ENCODE measurements at places on chromosomes 11 and 22.

DNA sequence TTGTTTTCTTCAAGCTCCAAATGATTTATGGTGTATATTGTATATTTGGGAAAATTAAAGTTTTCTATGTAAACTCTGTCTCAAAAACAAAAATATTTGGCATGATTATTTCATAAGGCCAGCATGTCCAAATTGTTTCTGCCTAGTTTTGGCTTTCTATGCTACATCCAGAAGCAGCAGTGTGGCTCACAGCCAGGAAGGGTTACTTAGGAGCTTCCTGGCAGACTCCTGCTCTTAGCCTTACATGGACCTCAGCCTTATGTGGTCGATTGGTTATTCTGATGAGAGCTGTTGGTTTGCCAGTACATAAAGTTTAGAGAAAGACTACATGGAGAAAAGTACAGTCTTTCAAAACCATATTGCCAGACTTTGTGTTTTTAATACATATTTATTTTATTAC, 297.7 kb upstream of the FAT3 start:
- no peak for DNase-seq

GRCh38 chr22:30143265-30143664, 63.0 kb downstream of the HORMAD2 start:
- DNase-seq, result no peak

DNA sequence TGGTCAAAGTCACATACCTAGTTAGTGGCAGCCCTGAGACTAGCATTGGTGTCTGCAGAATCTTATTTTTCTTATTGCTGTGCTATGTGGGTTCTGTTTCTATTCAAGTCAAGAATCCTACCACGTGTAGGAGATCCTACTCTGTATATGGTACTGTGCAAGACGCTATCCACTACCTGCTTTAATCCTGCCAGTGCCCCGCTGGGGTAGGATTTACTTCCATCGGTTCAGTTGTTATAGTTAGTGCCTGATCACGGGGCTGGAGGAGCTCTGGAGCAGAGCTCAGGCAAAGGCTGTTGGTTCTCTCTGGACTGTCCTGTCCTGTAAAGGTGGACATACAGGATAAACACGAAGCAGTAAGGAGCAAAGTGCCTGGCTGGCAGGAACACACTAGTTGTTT, 167.9 kb downstream of the NTM start:
- DNase-seq, result no peak

DNA sequence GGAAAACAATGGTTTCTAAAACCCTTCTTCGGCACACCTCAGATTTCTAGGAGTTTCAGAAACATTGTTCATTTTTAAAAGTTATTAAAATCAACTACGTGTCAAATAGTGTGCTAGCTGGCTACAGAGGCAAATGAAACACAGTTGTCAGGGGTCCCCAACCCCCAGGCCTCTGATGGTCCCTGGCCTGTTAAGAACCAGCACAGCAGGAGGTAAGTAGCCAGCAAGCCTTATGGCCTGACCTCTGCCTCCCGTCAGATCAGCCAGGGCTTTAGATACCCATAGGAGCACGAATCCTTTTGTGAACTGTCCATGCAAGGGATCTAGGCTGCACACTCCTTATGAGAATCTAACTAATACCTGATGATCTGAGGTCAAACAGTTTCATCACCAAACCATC, 648.2 kb downstream of the FAM181B start:
- no peak for DNase-seq

- DNase-seq, result no peak
Observed at GRCh38 chr22:47372111-47372581, 609.7 kb downstream of the TBC1D22A start.

DNA sequence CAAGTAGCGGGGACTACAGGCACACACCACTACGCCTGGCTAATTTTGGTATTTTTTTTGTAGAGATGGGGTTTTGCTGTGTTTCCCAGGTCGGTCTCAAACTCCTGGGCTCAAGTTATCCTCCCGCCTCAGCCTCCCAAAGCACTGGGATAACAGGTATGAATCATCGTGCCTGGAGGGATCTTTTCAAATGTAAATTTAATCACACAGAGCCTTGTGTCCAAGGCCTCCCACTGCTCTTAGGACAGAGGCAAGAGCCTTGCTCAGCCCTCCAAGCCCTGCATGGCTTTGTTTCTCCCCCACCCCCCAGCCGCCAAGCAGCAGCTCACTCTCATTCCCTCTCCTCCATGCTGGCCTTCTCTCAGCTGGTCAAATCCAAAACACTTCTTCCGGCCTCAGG, 75.3 kb upstream of the CREB3L1 start:
- no peak for DNase-seq

DNA sequence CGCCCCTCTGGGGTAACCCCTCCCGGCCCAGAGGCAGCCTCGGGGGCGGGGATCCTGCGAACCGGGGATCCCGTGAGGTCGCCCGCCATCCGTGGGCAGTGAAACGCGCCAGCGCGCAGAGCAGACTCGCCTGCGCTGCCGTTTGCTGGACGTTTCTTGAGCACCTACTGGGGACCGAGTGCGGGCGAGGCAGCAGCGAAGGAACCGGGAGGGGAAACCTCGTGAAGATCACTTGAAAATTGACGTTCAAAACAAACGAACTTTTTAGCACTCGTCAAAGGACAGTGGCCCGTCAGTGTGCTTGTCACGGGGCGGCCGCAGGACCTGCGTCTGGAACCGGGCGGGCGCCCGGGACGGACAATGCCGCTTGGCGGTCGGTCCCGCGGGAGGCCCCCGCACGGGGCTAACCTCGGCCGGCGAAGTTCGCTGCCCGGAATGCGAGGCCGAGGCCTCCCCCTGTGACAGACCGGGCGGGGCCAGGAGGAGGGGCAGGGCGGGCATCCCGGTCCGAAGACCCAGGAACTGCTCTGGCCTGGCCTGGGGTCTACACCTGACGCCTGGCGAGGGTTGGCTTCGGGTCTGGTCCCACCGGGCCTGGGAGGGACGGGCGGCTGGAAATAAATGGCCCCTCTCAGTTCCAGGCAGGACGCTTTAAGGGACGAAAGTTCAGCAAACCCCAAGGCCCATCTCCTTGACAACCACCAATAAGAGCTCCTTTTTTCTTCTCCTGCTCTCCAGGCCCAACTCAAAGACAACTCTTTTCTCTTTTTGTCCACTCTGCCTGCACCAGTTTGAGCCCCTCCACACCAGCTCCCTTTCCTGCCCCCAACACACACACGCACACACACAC, 723 bp upstream of the SCUBE1 start:
- no peak for DNase-seq

GRCh38 chr11:134342572-134343340, 11.0 kb downstream of the GLB1L2 start:
- no peak for DNase-seq

DNA sequence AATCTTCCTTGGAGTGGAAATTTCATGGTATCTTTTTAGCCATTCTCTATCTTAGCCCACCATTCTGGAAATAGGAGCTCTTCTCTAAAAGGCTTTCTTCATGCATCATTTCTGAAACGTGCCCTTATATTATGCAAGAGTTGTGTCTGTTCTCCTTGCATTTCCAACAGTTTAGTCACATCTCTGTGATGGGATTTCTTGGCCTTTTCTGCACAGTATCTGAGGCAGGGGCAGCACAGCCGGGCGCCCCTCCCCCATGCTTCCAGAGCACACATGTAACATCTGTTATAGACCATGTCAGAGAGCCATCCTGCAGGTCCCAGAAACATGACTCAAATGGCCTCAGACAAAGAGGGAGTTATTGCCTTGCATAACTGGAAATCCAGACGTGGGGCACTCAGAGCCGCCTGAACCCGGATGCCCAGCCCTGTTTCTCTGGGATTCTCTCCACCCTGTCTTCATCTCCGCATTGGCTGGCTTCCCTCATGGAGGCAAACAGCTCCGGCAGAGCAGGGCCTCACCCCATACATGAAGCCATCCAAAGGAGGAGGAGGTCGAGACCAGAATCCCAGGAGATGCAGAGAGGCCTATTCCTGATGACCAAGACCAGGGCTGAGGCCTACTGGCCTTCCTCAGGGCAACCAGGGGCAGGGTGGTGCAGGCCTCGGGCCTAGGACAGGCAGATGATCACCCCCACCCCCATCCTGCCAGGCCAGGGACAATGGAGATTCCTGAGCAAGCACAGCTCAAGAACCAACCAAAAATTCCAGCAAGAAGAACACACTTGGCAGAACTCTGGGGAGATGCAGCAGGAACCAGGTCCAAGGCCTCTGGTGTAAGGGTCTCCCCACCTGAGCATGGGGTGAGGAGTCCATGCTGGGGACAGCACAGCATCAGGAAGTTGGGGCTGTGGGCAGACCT, 61.3 kb downstream of the IGLL5 start:
- no peak for DNase-seq

GRCh38 chr11:83105168-83105567, 33.5 kb upstream of the RAB30 start:
- no peak for DNase-seq

All from NCI-H1436 treated with DMSO at 0.1 percent for 48 hours (cell line).